Hematopoietic multipotent progenitor cell treated with erythropoietin and hydrocortisone succinate and interleukin-3 and kit ligand, for 15 days (in vitro differentiated cells): ENCODE measurements at places on chromosomes 3 and 15.

DNA sequence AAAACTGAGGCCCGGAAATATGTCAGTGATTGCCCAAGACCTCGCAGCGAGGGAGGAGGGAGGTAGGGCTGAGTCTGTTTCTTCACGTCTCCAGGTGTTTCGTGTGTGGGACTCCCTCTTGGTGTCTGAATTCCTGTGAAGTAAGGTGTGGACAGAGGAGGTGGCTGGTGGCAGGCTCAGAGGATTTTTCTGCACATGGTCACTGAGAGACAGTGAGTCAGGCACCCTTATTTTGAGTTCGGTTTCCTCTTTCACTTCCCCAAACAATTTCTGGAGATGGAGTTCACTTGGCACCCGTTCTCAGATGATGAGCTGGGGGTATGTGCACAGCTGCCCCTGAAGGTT, 46.3 kb upstream of the VPS8 start:
- DNase-seq: no peak

DNA sequence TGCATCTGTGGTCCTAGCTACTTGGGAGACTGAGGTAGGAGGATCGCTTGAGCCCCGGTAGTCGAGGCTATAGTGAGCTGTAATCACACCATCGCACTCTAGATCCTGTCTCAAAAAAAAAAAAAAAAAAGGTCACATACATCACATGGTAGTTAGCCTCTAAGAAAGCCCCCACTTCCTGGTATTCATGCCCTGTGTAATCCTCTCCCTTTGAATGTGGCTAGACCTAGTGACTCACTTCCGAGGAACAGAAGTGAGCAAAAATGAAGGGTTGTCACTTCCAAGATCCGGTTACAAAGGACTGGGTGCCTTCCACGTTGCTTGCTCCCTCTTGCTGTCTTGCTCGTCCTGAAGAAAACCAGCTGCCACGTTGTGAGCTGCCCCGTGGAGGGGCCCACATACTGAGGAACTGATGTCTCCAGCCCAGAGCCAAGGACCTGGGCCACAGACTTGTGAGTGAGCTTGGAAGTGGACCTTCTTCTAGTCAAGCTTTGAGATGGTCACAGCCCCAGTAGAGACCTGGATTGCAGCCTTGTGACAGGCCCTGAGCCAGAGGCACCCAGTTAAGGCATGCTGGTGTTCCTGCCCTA, 12.6 kb upstream of the LCTL start:
- DNase-seq: no peak

DNA sequence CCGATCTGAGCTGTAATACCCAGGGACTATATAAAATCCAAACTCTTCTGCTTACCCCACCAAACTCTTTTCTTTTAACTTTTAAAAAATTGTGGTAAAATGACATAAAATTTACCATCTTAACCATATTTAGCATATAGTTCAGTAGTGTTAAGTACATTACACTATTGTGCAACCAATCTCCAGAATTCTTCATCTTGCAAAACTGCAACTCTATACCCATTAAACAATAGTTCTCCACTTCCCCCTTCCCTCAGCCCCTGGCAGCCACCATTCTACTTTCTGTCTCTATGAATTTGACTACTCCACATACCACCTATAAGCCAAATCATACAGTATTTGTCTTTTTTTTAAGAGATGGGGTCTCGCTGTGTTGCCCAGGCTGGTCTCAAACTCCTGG, 38.7 kb downstream of the SENP8 start:
- DNase-seq: no peak

DNA sequence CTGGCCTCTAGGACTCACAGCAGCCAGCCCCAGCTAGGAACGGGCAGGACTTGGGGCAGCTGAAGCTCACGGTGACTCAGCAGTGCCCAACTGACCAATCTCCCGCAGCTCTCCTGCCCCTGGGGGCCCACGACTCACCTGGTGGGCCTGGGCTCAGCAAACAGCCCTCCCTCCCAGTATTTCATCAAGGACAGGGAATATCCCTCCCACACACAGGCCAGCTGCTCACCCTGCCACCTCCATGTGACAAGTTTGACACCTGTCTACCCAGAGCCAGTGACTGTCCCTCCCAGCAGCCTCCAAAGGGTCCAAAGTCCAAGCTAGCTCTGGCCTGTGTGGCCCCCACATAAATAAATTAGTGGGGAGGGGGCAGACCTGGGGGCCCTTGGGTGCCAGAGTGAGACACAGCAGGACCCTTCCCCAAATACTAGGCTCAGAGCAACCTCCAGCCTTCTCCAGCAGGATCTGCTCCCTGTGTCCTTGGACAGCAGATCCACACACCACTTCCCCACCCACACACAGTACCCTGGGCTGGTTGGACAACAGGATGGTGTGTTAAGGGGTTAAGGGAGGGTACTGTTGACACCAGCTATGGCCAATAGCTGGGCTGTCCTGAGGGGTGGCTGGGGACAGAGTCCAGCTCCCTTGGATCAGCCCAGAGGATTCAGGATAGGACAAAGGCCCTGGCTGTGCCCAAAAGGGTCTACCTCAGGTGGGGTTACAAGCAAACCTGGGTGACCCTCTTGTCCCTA, 4.3 kb downstream of the GNAT1 start:
- DNase-seq: no peak

GRCh38 chr15:58498821-58499580, 67.2 kb downstream of the LIPC start:
- DNase-seq: no peak

DNA sequence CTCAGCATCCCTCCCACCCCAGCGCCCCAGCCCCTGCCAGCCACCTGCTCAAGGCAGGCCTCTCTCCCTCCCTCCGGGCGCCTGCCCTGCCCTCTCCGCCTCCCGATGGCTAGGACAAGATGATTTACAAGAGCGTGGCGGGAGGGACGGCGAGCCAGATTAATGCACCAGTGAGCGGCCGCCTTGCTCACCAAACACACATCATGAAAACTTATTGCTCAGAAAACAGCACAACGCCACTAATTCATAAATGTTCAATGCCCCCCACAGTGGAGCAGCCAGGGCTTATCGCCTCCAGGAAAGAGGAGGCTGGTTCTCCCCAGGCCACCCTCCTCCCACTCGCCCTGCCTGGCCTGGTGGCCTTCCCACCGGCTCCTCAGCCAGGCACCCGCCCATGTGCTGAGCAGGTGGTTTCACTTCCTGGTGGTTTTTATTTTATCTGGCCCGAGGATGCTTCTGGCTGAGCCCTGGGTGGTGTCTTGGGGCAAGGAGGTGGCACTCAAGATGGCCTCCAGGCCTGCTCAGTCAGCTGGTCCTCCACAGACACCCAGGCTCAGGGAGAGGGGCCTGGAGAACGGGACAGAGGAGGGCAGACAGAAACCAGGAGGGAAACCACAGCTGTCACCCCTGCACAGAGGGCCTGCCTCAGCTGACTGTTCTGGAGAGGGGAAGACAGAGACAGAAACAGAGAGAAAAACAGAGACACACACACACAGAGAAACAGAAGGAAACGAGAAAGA, 284.9 kb downstream of the UACA start:
- no peak for DNase-seq

GRCh38 chr3:191792580-191792979, 331.6 kb downstream of the PYDC2 start:
- no peak for DNase-seq

DNA sequence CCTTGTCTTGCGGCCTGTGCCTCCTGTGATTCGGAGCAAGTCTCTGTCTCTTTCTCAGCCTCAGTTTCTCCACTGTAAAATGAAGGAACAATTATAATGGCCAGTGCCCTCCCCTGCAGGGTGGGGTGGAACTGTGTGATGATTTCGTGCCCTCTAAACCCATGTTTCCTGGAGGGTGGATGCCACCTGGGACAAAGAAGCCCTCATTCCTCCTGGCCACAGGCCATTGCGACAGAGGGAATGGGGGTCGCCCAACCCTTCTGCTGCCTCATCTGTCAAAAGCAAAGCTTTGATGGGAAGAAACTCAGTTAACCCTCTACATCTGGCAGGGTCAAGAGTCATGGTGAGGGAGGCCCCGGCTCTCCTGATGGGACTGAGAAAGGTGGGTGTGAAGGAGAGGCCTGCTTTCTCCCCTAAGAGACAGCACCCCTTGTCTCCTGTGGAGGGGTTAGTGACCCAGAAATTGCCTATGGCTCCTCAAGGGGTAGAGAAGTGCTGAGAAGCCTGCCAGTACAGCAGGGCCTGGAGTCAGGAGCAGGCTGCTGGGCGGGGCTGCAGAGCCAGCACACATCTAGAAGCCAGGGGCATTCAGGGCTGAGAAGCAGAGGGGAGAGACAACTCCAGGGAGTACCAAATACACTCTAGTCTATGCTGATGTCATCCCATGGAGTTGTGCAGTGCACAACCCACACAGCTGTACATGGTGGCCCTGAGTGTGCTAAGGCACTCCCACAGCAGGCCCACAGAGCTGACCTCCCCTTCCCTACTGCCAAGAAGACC, 61.0 kb downstream of the PLXNA1 start:
- no peak for DNase-seq

DNA sequence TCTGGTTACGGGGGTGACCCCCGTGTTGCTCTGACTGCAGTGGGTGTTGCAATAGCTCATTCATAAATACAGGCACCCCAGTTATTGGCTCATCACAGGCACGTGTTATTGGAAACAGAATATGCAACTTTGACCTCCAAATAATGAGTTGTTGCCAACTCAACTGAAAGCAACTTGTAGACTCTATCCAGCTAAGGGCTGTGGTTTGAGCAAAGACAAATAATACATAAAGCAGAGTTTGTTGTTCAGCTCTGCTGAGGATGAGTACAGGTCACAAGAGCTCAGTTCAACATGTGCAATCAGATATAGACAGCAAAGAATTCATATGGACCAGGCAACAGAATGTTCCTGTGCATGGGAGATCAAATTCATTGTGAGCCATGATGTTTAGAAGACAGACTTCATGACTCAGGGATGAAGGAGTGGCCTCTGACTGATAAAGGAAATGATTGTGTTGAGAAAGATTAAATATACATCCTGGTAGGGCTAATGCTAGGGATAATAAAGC, 87.6 kb upstream of the LRIG1 start:
- DNase-seq: no peak

DNA sequence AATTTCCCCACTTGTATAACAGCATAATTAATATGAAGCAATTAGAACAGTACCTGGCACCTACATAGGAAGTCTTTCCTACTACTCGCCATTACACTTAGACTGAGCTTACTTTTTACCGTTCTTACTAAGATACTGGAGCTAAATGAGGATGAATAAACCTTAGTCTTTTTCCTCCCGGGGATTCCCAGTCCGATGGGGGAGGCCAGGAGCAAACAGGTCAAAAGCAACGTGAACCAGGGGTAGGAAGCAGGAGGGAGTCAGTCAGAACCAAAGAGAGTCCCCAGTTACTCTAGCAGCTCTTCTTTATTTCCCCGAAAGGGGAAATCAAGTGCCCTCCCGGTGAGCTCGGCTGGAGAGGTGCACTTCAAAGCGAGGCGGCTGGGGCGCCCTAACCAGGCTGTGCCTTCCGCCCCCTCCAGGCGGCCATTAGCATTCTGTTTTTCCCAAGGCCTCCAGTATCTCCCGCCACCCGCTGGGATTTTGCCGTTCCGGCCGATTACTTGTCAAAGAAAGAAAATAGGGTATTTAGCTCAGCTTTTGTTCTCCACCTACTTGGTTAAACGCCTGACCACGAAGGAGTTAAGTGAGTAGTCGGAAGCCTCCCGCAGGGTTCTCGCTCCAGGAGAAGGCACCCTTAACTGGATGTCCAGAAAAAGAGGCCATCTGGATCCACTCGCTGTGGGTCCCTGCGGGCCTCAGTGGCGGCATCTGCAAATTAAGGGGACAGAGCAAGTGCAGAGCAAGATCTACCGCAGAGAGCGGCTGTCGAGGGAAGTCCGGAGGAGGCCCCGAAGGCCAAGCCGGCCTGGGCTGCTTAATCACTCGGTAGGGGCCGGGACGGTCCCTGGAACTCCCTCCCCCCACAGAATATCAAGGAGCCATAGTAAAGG, 6.3 kb upstream of the EOMES start:
- no peak for DNase-seq

DNA sequence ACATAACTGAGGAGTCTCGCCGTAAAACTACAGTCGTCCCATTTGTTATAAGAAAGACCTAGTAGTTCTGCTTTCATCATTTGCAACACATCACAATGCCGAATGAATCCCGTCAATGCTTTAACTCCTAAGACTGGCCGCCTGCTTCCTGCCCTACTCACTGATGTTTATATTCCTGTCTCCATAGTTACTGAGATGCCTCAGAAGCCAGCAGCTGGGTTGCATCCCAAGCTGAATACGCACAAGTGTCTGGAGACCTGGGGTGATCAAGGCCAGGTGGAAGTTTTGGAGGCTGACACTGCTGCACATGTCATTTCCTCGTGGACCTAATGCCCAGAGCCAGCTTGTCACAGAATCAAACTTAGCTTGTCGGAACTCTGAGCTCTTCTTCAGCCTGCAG, 95.2 kb upstream of the UBE2E1 start:
- no peak for DNase-seq

DNA sequence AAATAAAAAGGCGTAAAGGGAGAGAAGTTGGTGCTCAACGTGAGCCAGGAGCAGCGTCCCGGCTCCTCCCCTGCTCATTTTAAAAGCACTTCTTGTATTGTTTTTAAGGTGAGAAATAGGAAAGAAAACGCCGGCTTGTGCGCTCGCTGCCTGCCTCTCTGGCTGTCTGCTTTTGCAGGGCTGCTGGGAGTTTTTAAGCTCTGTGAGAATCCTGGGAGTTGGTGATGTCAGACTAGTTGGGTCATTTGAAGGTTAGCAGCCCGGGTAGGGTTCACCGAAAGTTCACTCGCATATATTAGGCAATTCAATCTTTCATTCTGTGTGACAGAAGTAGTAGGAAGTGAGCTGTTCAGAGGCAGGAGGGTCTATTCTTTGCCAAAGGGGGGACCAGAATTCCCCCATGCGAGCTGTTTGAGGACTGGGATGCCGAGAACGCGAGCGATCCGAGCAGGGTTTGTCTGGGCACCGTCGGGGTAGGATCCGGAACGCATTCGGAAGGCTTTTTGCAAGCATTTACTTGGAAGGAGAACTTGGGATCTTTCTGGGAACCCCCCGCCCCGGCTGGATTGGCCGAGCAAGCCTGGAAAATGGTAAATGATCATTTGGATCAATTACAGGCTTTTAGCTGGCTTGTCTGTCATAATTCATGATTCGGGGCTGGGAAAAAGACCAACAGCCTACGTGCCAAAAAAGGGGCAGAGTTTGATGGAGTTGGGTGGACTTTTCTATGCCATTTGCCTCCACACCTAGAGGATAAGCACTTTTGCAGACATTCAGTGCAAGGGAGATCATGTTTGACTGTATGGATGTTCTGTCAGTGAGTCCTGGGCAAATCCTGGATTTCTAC, at the start of gene RARB:
RARB (plus strand) TSS at position 322 of the 847 bp plus-strand sequence; CDS start at position 791, 469 bp downstream.
- no peak for DNase-seq

GRCh38 chr15:75578173-75578947, 755 bp downstream of the PTPN9 start:
- DNase-seq: peak; percentile 28

DNA sequence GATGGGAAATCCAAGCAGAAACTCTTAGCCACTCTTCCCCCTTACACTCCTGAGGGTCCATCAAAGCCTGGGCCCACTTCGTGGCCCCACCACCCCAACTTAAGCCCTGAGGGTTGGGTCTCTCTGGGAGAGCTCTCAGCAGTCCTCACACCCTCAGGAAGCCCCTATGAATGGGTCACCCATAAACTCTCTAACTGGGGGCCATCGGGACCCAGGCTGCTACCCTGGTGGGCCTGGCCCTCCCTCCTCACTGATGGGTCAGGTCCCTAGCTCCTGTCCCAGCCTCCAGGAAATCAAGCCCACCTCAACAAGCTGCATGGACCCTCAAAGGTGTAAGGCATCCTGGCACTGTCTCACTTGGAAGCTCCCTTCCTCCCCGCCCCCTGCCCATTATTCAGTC, 19.4 kb downstream of the SH2D7 start:
- DNase-seq: no peak

- no peak for DNase-seq
Observed at GRCh38 chr3:149920119-149920518, 50.6 kb downstream of the PFN2 start.
